ENCODE measurements at places on chromosomes 16 and 17.

- no peak for DNase-seq
Observed at GRCh38 chr16:51286272-51286671, 135.2 kb upstream of the SALL1 start.

- no peak for DNase-seq
Observed at GRCh38 chr17:42521666-42522262, 14.3 kb upstream of the NAGLU start.

GRCh38 chr17:83137523-83137922, 58.1 kb downstream of the METRNL start:
- peak; percentile 1 for DNase-seq

DNA sequence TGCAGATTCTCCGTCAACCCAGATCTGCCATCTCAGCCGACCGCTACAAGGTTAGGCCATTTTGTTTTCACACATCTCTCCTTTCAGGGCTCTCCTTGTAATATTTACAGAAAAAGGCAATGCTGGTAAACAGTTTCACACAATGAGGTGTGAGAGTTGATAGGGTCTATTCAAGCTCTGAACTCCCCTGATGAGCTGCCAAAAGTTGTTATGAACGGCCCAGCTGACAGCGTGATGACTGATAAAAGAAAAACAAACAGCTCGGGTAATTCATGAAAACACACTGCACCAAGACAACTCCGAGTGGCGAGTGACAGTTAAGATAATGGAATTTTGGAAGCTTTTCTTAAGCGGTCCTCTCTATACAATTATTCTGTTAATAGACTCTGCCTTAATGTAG, 68.1 kb upstream of the IRX5 start:
- DNase-seq = no peak

DNA sequence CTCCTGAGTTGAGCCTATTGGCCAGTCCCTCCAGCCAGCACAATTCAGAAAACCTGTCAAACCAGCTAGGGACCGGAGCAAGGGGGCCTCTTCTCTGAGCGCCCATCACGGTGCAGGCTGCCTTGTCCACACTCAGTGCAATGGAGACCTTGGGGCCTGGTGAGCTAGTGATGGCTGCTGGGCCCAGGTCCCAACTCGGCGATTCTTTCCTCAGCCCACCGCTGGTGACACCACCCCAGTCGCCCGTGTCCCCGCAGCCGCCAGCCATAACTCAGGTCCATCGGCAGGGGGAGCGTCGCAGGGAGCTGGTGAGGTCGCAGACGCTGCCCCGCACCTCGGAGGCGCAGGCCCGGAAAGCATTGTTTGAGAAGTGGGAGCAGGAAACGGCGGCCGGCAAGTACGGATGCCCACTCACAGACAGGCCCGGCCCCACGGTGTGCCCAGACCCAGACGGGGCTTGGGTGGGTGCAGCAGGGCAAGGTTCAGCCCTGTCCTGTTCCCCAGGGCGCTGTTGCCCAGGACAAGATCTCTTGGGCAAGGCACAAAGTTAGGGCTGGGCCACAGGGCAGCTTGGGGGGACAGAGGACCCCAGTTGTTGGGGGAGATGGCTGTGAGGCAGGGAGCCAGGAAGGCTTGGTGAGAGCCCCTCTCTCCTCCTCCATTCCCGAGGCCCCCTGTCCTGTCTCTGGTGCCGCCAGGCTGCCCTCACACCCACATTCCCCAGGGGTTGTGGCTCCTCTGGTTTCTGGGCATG, 10.8 kb downstream of the SMTNL2 start:
- no peak for DNase-seq

DNA sequence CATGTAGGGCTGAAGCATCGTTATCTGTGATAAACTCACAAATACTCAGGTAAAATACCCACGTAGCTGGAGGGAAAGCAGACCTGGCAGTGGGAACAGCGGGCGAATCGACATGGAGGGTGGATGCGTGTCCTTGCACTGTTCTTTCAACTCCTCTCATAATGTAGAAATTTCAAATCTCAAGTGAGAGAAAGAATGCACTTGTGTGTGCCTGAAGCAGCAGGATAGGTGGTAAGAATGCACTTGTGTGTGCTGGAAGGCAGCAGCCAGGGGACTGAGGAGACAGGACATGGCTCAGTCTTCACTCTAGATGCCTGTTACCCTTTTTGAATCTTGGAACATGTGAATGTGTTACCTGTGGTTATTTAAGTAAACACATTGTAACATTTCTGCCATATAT, 10.4 kb downstream of the IFT140 start:
- no peak for DNase-seq

DNA sequence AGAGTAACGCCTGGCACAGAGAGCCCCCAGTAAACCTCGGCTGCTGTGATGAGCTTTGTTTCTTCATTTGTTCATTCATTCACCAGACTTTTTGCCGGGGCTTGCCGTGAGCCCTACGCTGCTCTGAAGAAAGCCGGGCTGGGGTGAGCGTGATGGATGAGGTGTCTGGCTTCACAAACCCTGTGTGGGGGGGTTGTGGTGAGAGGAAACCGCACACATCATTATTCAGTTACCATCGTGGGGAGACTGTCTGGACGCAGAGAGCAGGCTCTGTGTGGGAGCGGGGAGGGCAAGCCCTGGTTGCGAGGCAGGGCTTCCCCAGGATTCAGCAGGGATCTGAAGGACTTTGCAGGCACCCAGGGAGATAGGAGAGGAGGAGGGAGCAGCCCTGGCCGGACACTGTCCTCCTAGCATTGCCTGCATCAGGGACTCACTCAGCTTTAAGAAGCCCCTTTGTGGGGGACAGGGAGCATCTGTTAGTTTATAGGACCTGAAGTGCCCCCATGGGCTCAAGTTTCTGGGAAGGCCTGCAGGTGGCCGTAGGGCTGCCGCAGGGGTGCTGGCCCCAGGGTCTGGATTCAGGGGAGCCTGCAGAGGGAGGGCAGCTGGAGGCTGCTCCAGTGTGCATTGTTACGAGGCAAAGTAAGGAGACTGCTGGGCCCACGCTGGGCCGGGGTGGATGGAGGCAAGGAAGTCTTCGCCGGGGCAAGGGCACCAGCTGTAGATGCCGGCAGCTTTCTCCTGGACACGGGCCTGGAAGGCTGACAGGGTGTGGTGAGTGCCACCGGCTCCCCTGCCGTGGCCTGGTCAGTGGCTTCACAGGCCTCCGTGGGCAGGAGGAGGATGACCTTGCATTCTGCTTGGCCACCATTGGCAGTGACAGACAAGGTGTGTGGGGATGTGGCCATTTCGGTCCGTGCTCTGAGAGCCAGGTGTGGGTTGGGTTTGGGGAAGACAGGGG, 334.5 kb downstream of the SEC14L1 start:
- peak; percentile 69 for DNase-seq

DNA sequence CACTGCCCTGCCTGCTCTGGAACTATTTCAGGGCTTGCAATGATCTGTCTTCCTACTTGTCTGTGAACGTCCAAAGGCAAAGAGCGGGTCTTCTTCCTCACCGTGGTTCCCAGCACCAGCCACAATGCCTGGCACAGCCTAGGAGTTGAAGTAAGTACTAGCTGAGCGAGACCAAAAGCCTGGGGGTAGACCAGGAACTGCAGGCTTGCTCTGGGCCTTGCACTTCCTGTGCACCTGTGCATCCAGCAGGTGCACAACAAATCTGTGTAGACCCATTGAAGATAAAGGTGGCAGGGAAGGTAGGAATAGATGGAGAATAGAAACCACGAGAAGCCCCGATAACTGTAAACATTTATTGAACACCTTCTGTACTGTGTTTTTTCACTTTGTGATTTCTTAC, 4.6 kb downstream of the FAM171A2 start:
- no peak for DNase-seq

GRCh38 chr16:61862221-61863155, 173.8 kb downstream of the CDH8 start:
- DNase-seq = no peak

DNA sequence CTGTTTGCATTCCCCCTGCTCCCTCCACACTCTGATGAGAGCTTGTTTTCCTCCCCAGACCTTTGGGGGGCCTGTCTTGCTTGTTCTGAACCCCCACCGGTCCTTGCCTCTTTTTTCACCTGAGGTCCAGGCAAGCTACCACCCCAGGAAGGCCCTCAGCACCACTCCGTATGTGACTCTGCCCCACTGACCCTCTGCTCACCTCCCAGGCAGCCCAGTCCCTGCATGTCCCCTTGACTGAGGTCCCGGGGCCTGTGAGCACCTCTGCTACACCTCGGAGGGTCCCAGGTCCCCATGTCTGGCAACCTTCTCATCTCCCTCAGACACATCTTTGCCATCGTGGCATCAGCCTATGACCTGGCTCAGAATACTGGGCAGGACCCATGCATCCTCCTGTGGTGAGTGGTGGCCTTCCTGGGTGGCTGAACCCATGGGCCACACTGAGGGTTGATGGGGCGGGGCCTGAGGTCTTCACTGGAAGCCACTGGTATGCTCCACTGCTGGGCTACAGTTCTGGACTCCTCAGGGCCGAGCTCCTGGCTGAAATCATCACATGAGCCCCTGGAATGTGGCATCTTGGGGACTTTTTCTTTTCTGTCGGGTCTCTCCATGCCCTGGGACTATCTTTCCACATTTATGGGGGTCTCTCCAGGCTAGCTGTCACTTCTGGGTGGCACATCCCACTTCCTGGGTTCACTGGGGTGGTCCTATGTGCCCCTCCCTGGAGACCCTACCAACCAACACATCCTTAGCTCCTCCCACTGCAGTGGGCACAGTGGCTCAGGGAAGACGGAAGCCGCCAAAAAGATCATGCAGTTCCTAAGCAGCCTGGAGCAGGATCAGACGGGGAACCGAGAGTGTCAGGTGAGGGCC, 3.5 kb downstream of the MYO15B start:
- DNase-seq = no peak

GRCh38 chr17:34008125-34008524, 247.0 kb upstream of the CCL2 start:
- no peak for DNase-seq

- DNase-seq = no peak
Observed at GRCh38 chr17:78751447-78752161, 30.5 kb downstream of the CYTH1 start.

GRCh38 chr17:47275245-47275984, 21.8 kb downstream of the ITGB3 start:
- no peak for DNase-seq

GRCh38 chr17:82519971-82520903, 705 bp downstream of the FOXK2 start:
- DNase-seq = peak; percentile 26

- no peak for DNase-seq
Observed at GRCh38 chr17:57587193-57587969, 157.7 kb downstream of the CCDC182 start.

DNA sequence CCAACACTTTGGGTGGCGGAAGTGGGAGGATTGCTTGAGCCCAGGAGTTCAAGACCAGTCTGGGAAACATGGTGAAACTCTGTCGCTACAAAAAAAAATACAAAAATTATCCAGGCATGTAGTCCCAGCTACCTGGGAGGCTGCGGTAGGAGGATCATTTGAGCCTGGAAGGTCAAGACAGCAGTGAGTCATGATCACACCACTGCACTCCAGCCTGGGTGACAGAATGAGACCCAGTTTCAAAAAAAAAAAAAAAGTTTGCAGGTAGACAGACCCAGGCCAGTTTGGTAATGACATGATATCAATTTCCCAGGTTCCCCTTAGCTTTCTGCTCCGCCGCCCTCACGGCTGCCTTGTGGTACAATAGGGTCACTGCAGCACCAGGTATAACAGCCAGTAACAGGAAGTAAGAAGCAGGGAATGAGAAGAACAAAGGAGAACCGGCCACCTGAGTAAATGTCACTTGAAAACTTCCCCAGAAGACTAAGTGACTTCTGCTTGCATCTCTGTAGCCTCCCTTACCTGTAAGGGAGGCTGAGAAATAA, 201.2 kb upstream of the HSBP1 start:
- DNase-seq = no peak

DNA sequence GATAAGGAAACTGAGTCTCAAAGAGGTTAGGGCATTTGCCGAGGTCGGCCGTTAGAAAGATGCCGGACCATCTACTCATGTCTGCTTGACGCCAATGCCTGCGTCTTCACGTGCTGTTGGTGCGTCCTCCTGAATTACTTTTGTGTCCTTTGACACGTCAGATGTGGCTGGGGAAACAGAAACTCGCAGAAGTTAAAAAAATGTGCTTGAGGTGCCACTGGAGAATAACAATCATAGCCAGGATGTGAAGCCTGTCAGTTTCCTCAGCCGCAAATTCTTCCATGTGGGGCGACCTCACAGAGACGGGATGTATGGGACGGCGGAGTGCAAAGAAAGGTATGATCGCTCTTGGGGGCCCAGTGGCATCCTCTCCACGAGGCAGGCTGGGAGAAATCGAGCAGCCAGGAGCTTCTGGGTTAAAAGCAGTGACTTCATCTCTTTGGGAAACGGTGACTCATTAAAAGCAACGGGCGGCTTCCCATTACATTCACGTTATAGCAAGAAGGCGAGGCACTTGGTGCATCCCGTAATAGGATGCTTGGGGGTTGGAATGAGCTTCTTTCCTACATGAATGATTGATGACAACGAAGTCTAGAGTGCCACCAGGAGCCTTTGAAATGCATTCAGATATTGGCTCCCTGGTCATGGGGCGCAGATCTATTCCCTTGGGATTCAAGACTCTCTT, 67.8 kb downstream of the BMERB1 start:
- DNase-seq = no peak

DNA sequence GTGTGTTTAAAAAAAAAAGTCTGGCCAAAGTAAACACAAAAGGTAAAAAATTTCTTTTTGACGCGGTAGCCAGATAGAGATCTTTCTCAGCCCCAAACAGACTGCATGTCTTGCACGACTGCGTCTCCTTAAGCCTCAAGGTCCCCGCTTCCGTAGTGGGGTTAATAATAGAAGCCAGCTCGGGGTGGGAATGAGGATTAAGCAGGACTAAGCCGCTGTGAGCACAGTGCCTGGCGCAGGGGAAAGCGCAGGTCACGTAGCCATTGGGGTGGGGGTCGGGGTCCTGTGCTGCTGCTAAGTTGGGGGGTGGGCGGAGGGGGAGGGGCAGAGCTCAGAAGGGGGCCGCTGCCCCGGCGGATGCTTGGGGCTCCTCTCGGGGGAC, 521 bp downstream of the GGA2 start:
- peak; percentile 17 for DNase-seq

DNA sequence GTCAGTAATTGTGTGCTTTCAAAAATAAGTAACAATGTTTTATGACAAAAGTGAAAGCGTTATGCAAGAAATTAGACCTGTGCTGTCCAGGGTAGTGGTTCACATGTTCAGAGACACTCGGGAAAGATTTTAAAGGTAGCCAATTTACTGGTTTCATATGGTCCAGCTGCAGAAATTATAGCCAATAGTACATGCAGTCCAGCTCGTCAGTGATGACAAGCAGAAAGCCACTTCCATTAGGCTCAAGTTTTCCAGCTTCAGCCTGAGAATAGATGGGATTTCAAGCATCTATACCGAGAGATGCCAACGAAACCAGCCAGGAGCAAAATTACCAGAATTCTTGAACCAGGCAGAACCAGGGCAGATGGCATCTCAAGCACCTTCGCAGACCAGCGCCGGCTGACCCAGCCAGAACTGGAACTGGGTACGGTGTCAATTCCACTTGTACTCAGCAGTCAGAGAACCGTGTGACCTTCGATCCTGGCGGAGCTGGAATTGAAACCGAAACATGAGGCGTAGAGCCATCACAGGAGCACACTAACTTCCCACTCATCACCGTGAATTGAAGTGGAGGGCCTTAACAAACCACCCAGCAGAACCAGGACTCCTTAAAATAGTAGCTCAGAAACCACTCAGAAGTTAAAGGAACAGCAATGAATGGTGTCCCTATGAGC, 207.9 kb upstream of the HSBP1 start:
- DNase-seq = no peak

All from activated gamma-delta T cell treated with Interleukin-2 at 50 U/mL for 16 hours (primary cell).